ENCODE measurements at places on chromosomes 1 and 21. TPM values are rescaled to one million over a fixed set of nuclear protein-coding genes. Genes with fewer than 3 reads are reported as not detected.
A peak's percentile ranks its signal among the peaks of the same experiment; 100 is the strongest.

DNA sequence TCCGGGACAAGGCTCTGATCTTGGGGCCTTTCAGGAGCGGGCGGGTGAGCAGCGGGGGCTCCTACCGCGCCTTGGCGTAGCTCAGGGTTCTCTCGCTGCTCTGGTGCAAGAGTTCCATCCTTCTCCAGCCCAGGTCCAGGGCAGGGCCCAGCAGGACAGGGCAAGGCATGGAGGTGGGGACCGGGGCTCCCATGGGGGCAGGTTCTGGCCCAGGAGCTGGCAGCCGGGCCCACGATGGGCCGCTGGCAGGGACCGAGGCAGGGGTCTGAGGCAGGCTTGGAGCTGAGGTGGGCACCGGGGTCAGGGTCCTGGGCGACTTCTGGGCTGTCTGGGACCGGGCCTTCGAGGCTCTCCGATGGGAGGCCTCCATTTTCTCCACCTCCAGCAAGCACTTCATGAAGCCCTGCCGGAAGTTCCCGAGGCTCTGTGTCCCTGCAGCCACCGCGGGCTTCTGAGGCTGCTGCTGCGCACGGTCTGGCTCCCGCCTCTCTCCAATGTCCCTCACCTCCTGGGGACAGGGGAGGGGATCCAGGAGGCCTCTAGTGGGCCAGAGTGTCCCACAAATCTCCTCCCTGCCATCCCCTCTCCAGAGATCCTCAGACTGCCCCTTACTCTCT, 27.6 kb downstream of the SPATA21 start:
- H3K27ac ChIP-seq = no peak overlapping the region
- peaks cover 9% of the 10 kb centered on the region for H3K27me3 ChIP-seq
- no peak for DNase-seq
- H3K36me3 ChIP-seq = no peaks in the 10 kb centered on the region

DNA sequence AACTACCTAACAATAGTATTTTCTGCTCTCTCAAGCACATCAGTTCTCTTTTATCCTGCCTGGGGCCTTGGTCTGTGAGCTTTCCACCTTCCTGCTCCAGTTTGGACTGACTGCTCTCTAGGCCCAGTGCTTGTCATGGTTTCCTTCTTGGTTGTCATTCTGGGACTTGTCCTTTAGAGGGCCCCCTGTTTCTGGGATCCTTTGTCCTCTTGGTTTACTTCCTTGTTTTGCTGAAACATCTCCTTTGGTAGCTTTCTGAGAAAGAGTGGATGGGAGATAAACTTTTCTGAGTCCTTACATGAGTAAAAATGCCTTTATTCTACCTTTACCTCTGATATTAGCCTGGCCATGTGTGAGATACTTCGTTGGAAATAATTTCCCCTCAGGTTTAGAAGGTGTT, 4.7 kb downstream of the SLC1A7 start:
- no peak overlapping the region for H3K4me3 ChIP-seq
- H3K4me1 ChIP-seq = no peaks in the 10 kb centered on the region
- DNase-seq = no peak

- DNase-seq = no peak
- no peak overlapping the region for H3K27ac ChIP-seq
- no peaks in the 10 kb centered on the region for H3K36me3 ChIP-seq
Observed at GRCh38 chr21:18030248-18030647, 211.1 kb upstream of the C21orf91 start.

DNA sequence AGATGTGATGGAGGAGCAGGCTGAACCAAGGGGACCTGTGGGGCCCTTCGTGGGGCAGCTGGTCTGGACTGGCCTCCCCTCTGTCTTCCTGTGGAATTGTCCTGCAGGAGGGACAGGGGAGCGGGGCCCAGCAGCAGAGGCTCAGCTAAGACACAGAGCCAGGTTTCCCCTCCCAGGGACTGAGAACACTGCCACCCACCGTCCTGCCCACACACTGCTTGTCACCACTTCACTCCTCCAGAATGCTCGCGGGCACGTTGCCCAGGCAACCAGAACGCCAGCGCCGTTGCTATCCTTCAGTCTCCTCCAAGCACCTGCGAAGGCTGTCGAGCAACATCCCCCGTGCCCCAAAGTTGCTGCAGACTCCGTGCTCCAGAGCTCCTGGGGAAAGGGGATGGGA, 46.4 kb downstream of the AJAP1 start:
- H3K36me3 ChIP-seq = no peaks in the 10 kb centered on the region
- DNase-seq = no peak
- H3K27me3 ChIP-seq = peaks cover 27% of the 10 kb centered on the region
- H3K27ac ChIP-seq = no peak overlapping the region

GRCh38 chr1:92310185-92310597, 11.3 kb downstream of the RPAP2 start:
- H3K4me3 ChIP-seq = no peak overlapping the region
- DNase-seq = no peak
- no peaks in the 10 kb centered on the region for H3K4me1 ChIP-seq

DNA sequence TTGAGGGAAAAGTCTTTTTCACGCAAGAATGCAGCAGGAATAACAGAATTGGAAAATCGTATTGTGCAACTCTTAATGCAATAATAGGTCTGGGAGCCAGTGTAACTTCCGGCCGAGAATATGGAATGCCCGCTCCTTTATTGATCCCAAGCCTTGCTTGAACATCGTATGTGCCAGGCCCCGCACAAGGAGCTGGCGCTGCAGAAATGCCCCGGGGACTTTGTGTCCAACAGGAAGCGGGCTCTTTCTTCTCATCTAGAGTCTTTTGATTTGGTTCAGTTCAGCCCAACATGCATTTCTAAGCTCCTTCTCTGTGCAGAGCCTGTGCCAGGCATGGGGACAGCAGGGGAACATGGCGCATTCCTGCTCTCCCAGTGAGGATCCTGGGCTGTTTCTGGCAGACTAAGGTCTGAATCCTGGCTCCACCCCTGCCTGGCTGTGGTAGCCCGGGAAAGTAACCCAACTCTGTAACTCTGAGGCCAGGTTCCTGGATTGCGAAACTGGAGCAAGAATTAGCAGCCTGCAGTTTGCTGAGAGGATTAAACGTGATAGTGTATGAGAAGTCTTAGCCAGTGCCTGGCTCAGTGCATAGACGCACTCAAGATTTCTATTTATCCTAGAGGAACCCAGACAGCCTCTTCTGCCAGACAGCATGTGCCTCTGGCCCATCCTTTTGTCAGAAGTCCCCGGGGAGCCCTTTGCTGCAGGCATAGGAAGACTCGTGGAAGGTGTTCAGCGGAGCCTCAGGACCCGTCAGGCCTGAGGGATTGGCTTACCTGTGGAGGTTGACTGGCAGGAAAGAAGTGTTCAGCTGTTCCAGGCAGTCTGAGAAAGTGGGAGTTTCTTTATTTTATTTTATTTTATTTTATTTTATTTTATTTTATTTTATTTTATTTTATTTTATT, 987 bp upstream of the CDCP2 start:
- H3K27ac ChIP-seq = no peak overlapping the region
- H3K27me3 ChIP-seq = peaks cover 18% of the 10 kb centered on the region

DNA sequence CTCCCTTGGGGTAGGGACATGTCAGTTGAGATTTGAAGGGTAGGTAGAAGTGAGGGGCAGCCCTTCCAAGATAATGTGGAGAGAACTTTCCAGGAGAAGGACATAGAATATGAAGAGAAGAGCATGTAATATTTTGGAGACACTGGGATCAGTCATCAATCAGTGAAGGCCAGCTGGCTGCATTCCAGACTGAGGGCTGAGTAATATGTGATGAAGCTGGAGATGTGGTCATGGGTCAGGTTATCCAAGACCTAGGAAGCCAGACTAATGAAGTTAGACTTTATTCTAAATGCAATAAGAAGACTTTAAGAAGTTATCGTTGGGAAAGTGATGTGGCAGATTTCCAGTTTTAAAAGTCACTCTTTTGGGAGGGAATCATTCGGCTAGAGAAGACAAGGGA, 262.0 kb downstream of the HMCN1 start:
- H3K4me1 ChIP-seq = no peaks in the 10 kb centered on the region
- DNase-seq = no peak
- H3K27ac ChIP-seq = no peak overlapping the region
- H3K36me3 ChIP-seq = no peaks in the 10 kb centered on the region
- H3K27me3 ChIP-seq = no peaks in the 10 kb centered on the region

- H3K4me1 ChIP-seq = peaks cover 5% of the 10 kb centered on the region
- no peaks in the 10 kb centered on the region for H3K36me3 ChIP-seq
- H3K27me3 ChIP-seq = no peaks in the 10 kb centered on the region
- H3K4me3 ChIP-seq = no peak overlapping the region
- H3K27ac ChIP-seq = no peak overlapping the region
Observed at GRCh38 chr21:27719226-27719625, 752.3 kb upstream of the ADAMTS5 start.

DNA sequence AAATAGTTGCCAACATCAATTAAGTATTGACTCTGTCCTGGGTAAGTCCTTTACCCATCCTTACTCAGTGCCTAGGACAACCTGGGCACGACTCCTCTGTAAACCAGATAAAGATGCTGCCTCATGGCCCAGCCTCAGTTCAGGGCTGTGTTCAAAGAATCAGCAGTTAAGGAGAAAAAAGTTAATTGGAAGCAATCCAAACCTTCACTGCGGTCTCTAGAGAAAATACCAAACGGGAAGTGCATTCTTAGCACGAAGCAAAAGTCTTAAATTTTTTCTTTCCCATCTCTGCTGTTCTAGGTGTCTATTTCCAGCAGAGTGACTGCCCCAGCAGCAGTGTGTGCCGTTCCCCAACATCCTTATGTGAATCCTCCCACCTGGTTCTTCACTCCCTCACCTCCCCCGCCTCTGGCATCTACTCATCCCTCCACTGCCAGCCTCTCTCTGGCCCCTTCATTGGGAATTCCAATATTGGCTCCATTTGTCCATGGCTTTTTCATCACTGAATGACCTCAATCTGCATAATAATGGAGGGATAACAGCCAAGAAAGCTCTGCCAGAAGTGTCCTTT, 23.2 kb downstream of the KANK4 start:
- peaks cover 5% of the 10 kb centered on the region for H3K4me1 ChIP-seq
- H3K36me3 ChIP-seq = no peaks in the 10 kb centered on the region
- H3K4me3 ChIP-seq = no peak overlapping the region
- peaks cover 5% of the 10 kb centered on the region for H3K27me3 ChIP-seq

DNA sequence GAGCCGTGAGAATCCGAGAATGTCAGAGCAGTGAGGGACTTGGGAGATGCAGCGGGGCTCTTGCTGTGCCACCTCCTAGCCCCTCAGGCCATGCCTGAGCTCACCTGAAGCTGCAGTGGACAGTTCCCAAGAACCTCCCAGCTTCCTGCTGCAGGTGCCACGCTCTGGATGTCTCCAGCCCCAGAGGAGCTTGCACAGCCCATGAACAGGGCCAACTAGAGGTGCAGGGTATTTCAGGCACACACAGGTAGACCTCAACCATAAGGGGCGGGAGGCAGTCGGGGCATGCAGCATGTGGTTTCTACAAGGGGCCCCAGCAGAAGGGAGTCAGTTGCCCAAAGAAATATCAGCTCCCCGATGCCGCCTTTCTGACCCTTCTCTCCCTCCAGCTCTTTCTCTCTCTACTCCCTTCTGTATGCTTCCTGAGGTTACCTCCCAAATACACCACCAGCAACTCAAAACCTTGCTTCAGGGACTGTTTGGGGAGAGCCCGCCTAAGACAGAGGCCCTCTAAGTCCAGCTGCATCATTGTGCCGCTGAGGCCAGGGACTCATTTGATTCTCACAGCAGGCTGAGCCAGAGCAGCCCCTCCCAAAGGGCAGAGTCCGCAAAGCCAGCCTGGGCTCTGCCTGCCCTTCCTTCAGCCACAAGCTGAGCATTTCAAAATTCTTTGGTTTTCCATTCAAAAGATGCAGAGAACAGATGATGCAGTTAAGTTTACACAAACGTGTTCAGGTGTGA, 209.8 kb downstream of the MATN1 start:
- H3K27me3 ChIP-seq = peaks cover 8% of the 10 kb centered on the region
- no peaks in the 10 kb centered on the region for H3K36me3 ChIP-seq
- no peak overlapping the region for H3K27ac ChIP-seq
- peak; percentile 8 for DNase-seq
- H3K4me3 ChIP-seq = no peak overlapping the region

GRCh38 chr1:9844756-9845155, 21.0 kb upstream of the CLSTN1 start:
- H3K36me3 ChIP-seq = no peaks in the 10 kb centered on the region
- no peak for DNase-seq
- no peak overlapping the region for H3K4me3 ChIP-seq
- no peaks in the 10 kb centered on the region for H3K27me3 ChIP-seq
- peaks cover 9% of the 10 kb centered on the region for H3K4me1 ChIP-seq
- no peak overlapping the region for H3K27ac ChIP-seq

DNA sequence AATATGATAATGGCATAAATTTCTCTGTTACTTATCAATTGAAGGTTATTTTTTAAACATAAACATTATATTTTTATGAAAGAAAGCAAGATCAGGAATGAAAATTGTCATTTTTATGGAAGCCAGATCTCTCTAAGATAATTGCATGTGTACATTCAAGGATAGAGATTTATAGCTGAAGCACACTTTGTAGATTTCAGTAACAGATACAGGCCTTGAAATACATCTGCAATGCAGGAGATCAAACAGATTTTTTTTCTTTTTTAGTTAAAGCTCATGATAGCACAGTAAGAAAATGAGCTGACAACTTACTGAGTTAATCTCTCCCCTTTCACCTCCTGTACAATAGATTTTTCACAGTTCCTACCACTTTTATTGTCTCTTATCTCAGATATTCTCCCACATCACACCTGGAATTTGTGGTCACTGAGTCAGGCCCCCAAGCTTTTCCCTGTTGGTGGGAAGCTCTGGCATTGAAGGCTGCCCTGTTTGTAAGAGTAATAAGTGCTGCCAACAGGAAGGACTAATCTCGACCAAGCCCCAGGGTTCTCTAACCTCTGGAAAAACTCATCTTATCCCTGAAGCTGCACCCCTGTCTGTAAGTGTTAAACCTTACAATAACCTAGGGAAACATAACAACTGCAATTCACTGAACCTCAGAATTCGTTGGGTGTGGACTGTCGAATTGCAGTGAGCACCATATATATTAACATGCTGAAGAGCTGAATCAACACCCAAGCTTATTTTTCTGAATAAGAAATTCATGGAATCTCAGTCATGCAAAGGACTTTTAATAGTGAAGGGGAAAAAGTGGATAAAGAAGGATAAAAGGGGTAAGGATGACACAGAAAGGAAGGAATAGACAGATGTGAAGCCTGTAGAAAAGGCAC, 599.0 kb downstream of the LMO4 start:
- no peak overlapping the region for H3K27ac ChIP-seq
- H3K27me3 ChIP-seq = no peaks in the 10 kb centered on the region
- no peak for DNase-seq
- no peaks in the 10 kb centered on the region for H3K36me3 ChIP-seq
- H3K4me3 ChIP-seq = no peak overlapping the region

The TDRD5 gene
- total RNA-seq = 0.12 TPM

The ZNF695 gene
- total RNA-seq = 15.1 TPM

The ANKRD35 gene
- 0.31 TPM for total RNA-seq

The DENND4B gene
- total RNA-seq = 84.7 TPM

The RUNX1 gene
- total RNA-seq = 7.3 TPM
